T47D (cell line): ENCODE measurements at places on chromosomes 7 and 10.

GRCh38 chr10:103180491-103180890 lies 12.6 kb downstream of the NT5C2 start:
- DNase-seq, result no peak

DNA sequence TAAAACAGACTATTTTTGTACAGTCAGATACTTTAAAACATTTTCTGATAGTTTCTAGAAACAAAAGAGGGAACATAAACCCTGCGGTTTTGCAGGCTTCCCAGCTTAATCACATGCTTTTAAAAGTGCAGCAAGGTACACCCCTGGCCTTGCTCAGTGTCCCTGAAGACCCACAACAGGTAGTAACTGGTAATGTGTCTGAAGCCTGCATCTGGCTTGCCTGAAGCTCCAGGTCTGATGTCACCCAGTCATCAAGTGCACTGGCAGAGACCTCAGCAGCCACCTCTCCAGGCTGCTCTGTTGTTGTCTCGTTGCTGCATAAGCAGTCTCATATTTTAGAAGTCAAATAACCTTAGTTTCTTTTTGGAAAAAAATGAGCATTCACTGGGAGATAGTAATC lies 376.1 kb upstream of the MTPN start:
- no peak for DNase-seq

GRCh38 chr10:8835453-8836167 lies 781.1 kb downstream of the GATA3 start:
- DNase-seq, result no peak

DNA sequence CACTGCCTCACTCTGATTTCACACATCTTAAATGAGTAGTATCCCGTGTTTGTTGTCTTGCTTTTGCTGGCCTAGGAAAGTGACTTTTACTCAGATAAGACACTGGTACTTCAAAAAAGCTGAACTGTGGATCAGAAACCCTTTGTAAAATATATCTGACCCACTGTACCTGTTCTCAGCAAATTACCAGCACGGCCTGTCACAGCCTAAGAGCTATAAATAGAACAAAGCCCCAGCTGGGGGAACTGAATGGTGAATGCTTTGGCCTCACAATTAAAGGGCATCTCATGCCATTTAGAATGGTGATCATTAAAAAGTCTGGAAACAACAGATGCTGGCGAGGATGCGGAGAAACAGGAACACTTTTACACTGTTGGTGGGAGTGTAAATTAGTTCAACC lies 76.1 kb downstream of the CREB3L2 start:
- no peak for DNase-seq

DNA sequence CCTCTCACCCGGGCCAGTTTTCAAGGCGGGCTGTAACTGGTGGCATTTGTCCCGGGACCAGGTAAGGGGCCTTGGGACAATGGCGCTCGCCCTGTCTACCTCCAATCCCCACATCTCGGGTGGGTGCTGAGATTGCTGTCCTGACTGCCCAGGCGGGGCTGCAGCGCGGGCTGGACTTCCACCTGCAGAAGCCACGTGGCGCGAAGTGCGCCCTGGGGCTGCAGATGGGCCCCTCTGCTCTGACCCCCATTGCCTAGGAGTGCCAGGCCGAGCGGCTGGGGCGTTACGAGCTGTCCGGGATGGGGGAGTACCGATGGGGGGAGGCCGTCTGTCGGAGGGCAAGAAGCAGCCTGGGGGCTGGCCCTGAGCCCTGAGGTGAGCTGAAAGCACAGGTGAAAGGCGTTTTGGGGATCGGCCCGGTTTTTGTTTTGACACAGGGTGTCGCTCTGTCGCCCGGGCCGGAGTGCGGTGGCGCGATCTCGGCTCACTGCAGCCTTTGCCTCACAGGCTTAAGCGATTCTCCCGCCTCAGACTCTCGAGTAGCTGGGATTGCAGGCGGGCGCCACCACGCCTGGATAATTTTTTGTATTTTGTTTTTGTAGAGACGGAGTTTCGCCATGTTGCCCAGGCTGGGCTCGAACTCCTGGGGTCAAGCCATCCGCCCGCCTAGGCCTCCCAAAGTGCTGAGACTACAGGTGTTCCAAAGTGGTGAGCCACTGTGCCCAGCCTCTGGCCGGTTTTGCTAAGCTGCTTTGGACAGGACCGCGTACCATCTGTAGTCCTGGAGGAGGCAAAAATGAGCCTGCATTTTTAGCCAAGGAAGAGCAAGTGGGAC lies at the start of gene SFXN2:
TSS of gene SFXN2 (plus strand) at position 16 of the 835 bp plus-strand sequence. CDS start 12,001 bp downstream, outside the sequence.
- DNase-seq, result peak; percentile 74

GRCh38 chr10:31426401-31426800 lies 107.4 kb downstream of the ZEB1 start:
- DNase-seq, result no peak

DNA sequence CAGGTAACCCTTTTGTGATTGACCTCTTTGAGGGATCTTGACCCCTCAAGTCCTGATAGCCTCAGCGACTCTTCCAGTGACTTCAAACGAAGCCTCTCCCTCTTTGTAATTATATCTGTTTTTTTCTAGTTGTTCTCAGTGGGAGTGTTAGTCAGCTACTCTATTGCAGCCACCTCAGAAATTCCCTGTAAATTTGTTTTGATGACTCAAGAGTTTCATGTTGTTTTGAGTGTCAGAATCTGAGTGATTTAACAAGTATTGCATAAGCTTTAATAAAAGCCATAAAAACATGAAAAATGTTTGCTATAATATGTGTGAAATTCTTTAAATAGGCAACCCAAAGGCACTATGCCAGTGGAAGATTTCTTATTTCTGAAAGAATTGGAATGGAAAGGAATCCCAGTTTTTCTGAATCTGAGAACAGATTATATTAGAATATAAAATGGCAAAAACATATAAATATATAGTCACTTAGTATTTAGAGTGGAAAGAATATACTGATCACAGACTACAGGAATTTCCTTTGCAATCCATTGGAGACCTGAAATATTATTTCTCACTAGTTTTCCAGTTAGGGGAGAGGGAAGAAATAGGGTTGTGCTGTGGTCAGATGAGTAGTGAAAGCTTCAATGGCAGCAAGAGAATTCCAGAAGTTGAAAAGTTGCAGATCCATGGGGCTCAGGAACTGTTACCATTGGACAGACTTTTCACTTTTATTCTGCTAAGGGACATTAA lies 94.4 kb upstream of the SEMA3C start:
- no peak for DNase-seq

DNA sequence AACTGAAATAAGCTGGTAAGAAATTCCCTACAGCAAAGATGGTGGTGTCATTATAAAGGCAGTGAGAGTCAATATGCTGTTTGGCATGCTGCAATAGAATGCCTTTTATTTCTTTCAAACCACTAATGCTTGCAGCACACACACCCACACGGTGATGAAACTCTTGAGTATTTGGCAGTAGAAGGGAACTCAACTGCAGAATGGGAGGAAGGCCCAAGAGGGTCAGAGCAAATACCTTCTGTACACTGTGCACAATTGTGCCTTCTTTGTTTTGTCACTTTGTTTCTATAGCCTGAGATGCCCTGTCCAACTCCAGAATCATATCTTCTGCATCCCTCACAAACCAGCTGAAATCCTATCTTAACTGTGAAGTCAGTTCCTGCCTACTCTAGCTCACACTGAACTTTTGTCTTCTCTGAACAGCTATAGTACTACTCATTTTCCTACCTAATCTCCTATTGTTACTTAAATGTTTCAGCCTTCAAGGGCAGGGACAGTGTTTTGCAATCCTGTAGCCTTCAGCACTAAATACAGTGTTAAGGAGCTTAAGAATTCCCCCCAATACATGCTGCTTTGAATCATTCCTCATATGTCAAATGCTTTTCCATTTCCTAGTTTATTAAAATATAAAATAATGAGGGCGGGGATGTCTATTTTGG lies 22.2 kb downstream of the MMS19 start:
- no peak for DNase-seq

DNA sequence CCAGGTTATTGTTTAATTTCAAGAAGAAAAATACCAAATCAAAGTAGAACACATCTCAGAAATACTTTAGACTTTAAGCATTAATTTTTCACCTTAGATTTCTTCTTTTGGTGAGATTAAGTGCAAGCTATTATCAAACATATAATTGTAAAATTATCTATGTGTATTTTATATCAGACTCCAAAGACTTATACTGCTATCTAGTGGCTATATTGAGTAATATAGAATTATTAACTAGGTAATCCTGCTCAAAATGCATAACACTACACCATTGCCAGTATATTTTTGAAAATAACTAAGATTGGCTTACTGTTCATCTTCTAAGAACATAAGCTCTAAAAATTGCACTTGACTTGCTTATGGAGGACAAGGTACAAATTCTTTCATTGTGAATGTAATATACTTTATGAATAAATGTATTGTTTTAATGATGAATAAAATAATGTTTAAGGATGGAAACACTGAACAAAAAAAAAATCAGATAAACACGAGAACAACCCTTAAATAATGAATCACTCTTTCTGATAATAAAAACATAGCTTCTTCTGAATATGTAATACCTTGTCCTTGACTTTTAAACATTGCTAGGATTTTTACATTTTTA lies 86.7 kb upstream of the GNAI1 start:
- no peak for DNase-seq

DNA sequence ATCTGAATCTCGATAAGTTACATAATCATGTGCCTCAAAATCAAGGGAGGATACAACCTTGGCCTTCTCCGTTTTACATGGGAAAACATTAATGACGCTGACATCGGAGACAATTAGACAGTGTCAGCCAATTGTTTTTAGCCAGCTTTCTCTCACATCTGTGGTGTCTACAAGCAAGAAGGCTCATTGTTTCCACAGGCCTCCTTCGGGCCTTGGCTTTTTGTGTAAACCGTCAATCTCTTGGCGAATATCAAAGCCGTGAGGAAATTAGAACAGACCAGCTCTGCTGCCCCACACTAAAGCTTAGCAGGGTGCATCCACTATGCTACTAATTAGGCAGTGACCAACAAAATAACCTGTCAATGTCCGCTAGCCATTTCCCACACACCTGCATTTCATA lies 43.2 kb downstream of the VAX1 start:
- no peak for DNase-seq

DNA sequence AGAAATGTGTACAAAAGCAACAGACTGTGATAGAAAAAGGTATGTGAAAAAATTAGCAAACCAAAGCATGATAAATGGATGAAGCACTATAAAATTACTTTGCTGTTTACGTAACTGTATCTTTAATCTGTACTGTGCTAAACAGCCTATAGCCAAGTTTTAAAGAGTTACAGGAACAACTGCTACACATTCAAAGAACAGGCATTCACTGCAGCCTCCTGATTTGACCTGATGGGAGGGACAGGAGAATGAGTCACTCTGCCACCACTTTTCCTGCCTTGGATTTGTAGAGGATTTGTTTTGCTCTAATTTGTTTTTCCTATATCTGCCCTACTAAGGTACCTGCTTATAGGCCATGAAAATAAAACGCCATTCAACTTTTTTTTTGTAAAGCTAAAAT lies 116.1 kb downstream of the FANK1 start:
- DNase-seq, result no peak

DNA sequence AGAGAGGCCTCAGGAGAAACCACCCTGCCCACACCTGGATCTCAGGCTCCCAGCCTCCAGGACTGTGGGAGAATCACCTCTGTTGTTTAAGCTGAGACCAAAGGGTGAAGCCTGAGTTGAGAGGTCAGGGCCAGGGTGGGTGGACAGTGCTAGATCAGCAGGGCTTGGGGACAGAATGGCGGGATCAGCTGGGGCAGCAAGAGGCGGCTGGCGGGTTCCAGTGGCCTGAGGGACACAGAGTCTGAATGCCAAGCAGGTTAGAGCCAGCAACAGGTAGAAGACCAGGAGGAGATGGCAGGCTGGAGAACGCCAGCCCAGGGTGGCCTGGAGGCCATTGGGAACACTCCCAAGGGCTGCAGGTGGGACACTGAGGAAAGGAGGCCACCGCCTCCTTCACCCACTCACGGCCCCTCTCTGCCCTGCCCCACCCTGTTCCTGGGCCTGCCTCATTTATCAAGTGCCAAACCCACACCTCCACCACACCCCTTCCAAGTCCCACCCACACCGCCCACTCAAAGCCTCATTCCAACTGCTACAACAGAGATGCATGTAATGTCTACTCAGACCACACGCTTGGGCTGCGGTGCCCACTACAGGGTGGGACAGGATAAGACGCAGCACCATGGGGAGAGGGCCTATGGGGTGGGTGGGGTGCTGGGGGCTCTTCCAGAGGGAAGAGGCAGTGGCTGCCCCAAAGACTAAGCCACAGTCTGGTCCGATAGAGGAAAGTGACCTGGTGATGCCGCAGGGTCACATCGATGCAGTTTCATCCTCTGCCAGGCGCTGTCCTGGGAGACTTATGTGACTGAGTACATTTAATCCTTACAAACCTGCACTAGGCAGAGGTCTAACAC lies 173.9 kb downstream of the TNS3 start:
- DNase-seq, result no peak

DNA sequence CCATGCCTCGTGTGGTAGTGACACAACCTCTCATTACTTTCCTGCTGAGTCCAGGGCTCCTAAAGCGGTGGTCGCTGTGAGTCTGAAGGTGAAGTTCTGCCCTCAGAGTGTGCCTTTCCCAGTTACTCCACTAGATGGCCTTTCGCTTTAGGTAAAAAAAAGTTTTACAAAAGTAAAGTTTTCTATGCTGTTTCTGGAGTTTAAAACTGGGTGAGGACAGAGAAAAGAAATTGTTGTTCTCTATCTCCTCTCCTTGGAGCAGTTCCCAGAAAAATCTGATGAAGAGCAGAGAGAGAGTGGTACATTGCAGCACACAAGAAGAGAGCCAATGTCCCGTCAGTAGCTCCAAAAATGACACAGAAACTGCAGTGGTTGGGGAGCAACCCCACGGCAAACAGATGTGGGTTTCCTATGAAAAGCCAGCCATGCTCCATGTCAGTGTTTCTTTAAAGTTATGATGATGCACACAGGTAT lies 257.1 kb downstream of the GLI3 start:
- peak; percentile 23 for DNase-seq

DNA sequence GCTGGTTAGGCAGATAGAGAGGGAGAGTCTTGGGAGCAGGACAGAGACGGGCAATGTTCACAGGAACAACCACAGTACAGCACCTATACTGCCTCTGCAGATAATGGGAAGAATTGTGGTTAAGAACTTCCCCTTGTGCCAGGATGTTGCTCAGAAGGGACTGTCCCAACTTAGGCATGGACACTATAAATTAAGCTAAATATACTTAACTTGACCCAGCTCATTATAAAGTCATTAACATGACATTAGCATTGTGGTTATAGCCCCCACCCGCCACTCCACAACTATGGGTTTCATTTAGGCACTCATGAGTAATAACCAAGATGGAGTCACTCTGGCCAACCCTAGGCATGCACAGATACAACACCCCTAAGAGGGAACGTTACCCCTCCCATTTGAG lies 310.9 kb upstream of the NRG3 start:
- DNase-seq, result no peak

GRCh38 chr10:52757773-52758172 lies 14.8 kb downstream of the MBL2 start:
- DNase-seq, result peak; percentile 24

GRCh38 chr7:32403463-32404229 lies 86.5 kb downstream of the LSM5 start:
- no peak for DNase-seq
